ENCODE measurements at places on chromosomes 7 and 10. TPM values are rescaled to one million over a fixed set of nuclear protein-coding genes. Genes with fewer than 3 reads are reported as not detected.

Gene GIMAP2
- 0.95 TPM for total RNA-seq

Gene HOXA13
- total RNA-seq, result not detected

Gene MSMB
- total RNA-seq, result not detected

Gene AOAH
- total RNA-seq, result 9.0 TPM

Gene COPG2
- 13.5 TPM for total RNA-seq

Gene HTRA1
- 42.5 TPM for total RNA-seq

Gene KIAA1217
- 23.3 TPM for total RNA-seq

Gene PDE1C
- 1.9 TPM for total RNA-seq

Gene ACBD7
- 0.31 TPM for total RNA-seq

Gene PDCD4
- 679 TPM for total RNA-seq

Gene STN1
- 12.9 TPM for total RNA-seq

Gene SLC16A9
- total RNA-seq, result 1.4 TPM

Gene MALSU1
- 21.1 TPM for total RNA-seq

Gene SMC3
- 14.2 TPM for total RNA-seq

Gene KCNH2
- 3.8 TPM for total RNA-seq

Gene NPC1L1
- total RNA-seq, result 0.42 TPM

Data from pancreas (tissue), 10 donors.